Naive thymus-derived CD8-positive, alpha-beta T cell (primary cell): ENCODE measurements at places on chromosomes 4 and X. TPM values are rescaled to one million over a fixed set of nuclear protein-coding genes. Genes with fewer than 3 reads are reported as not detected.

DNA sequence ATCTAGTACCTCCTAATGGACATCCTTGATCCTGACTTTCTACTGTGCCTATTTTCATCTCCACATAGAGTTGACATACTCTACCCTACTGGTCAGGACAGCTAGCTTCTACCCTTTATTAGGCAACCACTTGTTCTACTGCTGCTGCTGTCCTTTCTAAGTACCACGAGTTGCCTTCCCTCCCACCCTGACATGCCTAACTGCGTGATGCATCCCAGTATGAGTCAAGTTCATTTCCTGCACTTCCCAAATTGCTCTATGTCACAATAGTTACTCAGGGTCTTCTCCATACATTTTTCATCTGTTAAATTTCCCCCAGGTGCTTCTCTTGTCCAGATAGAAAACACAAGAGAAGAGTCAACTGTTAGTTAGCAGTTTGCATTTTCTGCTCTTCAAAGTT, 133.4 kb downstream of the TBC1D19 start:
- H3K4me1 ChIP-seq, result no peaks in the 10 kb centered on the region
- DNase-seq, result no peak
- H3K4me3 ChIP-seq, result no peak overlapping the region
- no peak overlapping the region for H3K27ac ChIP-seq

- H3K36me3 ChIP-seq, result no peaks in the 10 kb centered on the region
- H3K27ac ChIP-seq, result no peak overlapping the region
- H3K27me3 ChIP-seq, result no peaks in the 10 kb centered on the region
- no peaks in the 10 kb centered on the region for H3K4me1 ChIP-seq
- no peak overlapping the region for H3K4me3 ChIP-seq
- DNase-seq, result no peak
These were observed 142.9 kb upstream of the MBNL3 start for GRCh38 chrX:132631579-132632232.

GRCh38 chrX:19912-20571, 261.1 kb upstream of the PLCXD1 start:
- peak overlapping the region; percentile 94 for H3K27ac ChIP-seq
- peaks cover 6% of the 10 kb centered on the region for H3K4me1 ChIP-seq
- H3K27me3 ChIP-seq, result no peaks in the 10 kb centered on the region
- no peaks in the 10 kb centered on the region for H3K36me3 ChIP-seq
- peak; percentile 40 for DNase-seq
- peak overlapping the region; percentile 69 for H3K4me3 ChIP-seq

Gene FOXR2
- total RNA-seq, result not detected

Gene CT45A1
- not detected for total RNA-seq

DNA sequence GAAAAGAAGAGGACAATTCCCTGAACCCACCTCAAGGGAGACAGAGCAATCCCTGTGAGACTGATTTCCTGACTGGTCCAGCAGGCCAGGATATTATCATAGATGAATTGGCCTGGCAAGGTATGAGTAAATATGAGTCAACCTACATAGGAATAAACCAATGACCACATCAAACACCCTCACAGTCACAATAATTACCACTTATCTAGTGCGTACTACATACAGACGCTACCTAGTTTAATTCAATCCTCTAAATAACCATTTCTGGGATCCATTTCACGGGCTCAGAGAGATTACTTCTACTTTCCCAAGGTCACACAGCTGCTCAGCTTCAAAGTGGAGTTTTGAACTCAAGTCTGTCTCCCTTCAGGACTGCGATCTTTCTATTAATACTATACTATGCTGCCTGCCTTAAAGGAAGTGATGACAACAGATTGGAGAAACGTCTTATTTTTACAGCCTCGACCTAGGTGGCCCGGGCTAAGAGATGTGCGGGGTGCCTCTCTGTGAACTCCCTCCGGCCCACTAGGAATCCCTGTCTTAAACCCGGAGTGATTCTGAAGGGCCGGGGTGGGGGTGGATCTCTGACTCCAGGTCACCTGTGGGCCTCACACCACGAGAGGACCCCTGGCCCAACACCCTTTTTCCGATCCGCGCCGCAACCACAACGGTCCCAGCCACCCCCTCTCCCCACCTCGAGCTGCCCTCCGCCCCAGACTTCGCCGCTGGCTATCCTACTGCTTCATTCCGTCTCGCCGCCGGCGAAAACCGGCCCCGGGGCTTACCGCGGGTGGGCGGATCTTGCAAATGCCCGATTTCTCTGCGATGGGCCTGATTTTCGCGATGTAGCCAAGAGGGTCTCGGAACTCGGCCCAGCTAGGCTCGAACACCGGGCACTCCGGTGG, 800 bp downstream of the KDM5C start:
- H3K4me1 ChIP-seq, result peaks cover 34% of the 10 kb centered on the region
- H3K4me3 ChIP-seq, result peak overlapping the region; percentile 96
- no peak for DNase-seq
- no peaks in the 10 kb centered on the region for H3K27me3 ChIP-seq

DNA sequence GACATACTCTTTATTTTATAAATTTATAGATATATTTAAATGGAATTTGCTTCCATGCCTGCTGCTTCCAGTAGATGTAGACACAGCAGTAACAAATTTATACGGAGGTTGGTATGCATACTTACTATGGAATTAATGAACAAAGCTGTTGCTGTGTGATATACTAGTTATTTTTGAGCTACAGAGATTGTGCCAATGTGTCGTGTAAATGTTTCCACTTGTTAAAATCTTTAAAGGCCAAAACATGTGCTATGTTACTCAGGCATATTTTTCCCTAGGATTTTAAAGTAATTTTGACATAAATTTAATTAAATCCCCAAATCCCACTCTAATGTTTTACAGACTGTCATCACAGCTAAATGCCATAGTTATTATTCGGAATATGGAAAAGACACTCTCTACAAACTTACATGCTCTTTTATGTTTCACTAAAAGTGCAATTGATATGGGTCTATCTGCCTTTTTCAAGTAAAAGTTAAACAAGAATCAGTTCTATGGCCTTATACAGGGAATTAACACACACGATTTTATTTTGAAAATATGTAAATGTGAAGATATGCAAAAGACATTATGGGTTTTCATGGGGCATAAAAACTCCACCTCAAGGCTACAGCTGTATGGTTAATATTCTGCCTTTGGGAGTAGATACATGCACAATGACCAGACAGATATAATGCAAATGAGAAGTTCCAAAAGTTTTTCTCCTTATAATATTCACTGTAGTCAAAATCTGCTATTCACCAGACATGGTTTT, 256.8 kb downstream of the FSTL5 start:
- DNase-seq, result no peak
- H3K27ac ChIP-seq, result no peak overlapping the region
- no peaks in the 10 kb centered on the region for H3K27me3 ChIP-seq
- H3K4me3 ChIP-seq, result no peak overlapping the region

DNA sequence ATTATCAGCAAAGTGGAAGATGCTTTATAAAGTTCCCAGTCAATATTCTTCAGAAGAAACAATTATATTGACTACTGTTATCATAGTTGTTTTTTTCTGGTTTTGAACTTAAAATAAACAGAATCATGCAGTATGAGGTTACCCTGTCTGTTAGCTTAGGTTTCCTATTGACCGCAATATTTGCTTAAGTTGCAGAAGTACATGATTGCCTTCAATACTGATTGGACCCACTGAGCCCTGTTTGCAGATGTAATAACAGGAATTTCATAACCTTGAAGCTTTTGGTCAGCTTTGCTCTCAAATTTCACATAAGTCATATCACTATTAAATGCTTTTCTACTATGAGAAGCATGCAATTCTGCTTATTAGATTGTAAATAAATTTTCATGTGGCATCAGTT, 229.1 kb upstream of the FSTL5 start:
- peaks cover 1% of the 10 kb centered on the region for H3K27me3 ChIP-seq
- H3K27ac ChIP-seq, result no peak overlapping the region
- H3K4me1 ChIP-seq, result no peaks in the 10 kb centered on the region
- no peaks in the 10 kb centered on the region for H3K36me3 ChIP-seq
- DNase-seq, result no peak
- no peak overlapping the region for H3K4me3 ChIP-seq

- H3K36me3 ChIP-seq, result no peaks in the 10 kb centered on the region
- peaks cover 53% of the 10 kb centered on the region for H3K4me1 ChIP-seq
- peak overlapping the region; percentile 94 for H3K27ac ChIP-seq
- H3K4me3 ChIP-seq, result peak overlapping the region; percentile 97
- H3K27me3 ChIP-seq, result no peaks in the 10 kb centered on the region
- DNase-seq, result peak; percentile 19
These were observed 2.0 kb downstream of the SMIM14 start for GRCh38 chr4:39636531-39637184.

- no peak overlapping the region for H3K27ac ChIP-seq
- no peak overlapping the region for H3K4me3 ChIP-seq
- H3K27me3 ChIP-seq, result peaks cover 1% of the 10 kb centered on the region
- no peak for DNase-seq
- no peaks in the 10 kb centered on the region for H3K4me1 ChIP-seq
- H3K36me3 ChIP-seq, result no peaks in the 10 kb centered on the region
These were observed 75.7 kb downstream of the ANKRD50 start for GRCh38 chr4:124636788-124637187.

DNA sequence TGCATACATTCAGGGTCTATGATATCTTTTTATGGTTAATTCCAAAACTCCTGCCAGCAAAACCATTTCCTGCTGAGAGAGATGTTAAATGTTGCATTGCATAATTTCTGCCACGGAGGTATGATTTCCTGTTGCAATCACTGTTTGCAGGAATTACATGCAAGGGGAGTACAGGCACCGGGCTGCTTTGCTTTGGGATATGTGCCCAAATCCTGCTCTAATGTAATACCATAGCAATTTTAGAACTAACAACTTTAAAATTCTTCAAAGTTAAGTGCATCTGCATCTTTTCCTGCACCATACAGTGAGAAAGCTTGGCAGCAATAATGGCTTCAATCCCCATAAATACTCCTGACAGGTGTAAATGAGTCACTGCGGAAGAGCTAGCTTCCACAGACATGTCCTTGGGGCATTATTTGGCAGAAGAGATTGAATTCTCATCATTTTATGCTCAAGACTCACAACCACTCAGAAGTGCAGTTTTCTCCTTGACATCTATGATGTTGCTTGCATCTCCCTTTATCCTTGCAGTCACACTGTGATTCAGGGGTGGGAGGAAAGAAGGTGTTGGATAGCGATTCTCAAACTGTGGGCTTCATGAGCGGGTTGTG, 29.6 kb downstream of the TRIM2 start:
- H3K27me3 ChIP-seq, result peaks cover under 1% of the 10 kb centered on the region
- peaks cover 10% of the 10 kb centered on the region for H3K4me1 ChIP-seq
- H3K36me3 ChIP-seq, result no peaks in the 10 kb centered on the region
- no peak for DNase-seq
- H3K27ac ChIP-seq, result no peak overlapping the region

DNA sequence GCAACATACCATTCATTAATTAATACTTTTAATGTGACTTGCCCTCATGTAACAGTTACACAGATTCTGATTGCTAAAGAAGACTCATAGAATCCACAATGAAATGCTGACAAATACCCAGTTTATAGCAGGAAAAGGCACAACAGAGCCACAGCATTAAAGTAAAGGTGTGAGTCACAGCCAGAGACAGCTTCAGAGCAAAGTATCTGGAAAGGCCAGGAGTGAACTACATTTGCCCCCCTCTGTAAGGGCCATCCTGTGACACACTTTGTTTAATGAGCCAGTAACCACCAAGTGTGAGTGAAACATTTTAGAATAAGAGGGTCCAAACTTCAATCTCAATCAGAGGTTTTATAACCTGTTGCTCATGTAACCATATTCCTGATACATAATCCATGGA, 133.8 kb upstream of the TACR3 start:
- no peak overlapping the region for H3K27ac ChIP-seq
- no peak for DNase-seq
- H3K36me3 ChIP-seq, result no peaks in the 10 kb centered on the region
- H3K27me3 ChIP-seq, result no peaks in the 10 kb centered on the region
- no peaks in the 10 kb centered on the region for H3K4me1 ChIP-seq

Gene RUFY3
- 41.9 TPM for total RNA-seq

DNA sequence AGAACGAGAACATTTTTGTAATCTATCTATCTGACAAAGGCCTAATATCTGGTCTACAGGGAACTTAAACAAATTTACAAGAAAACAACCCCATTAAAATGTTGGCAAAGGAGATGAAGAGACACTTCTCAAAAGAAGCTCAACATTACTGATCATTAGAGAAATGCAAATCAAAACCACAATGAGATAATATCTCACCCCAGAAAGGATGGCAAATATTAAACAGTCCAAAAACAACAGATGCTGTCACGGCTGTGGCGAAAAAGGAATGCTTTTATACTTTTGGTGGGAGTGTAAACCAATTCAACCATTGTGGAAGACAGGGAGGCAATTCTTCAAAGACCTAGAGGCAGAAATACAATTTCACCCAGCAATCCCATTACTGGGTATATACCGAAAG, 2284.8 kb downstream of the ARAP2 start:
- H3K27me3 ChIP-seq, result no peaks in the 10 kb centered on the region
- H3K36me3 ChIP-seq, result no peaks in the 10 kb centered on the region
- H3K4me1 ChIP-seq, result no peaks in the 10 kb centered on the region
- no peak overlapping the region for H3K4me3 ChIP-seq
- DNase-seq, result no peak
- no peak overlapping the region for H3K27ac ChIP-seq

Gene CXorf51A
- total RNA-seq, result not detected

Gene CC2D2A
- not detected for total RNA-seq

Gene TEX13B
- total RNA-seq, result not detected

DNA sequence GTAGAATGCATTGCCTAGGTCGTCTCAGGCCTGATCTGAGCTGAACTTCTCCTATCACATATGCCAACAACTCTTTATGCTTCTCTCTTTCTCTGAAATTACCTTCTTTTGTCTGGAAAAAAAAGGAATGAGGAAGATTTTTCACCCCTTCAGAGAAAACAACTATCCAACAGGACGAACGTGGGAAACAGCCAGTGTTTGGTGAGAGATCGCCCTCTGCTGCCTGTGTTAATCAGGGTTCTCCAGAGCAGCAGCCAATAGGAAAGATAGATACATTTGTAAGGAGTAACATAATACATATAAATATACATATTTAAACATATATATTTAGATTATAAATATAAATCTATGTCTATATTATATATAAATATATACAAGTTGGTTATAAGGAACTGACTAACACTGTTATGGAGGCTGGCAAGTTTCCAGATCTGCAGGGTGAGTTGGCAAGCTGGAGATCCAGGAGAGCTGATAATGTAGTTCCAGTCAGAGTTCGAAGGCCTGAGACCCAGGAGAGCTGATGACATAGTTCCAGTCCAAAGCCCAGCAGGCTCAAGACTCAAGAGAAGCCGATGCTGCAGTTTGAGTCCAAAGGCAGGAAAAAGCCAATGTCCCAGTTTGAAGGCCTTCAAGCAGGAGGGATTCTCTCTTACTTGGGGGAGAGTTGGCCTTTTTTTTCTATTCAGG, 13.3 kb downstream of the CETN2 start:
- no peak for DNase-seq
- no peak overlapping the region for H3K4me3 ChIP-seq
- H3K27ac ChIP-seq, result no peak overlapping the region
- peaks cover 6% of the 10 kb centered on the region for H3K27me3 ChIP-seq
